ENCODE measurements at places on chromosomes 4 and X.

- no peak for DNase-seq
Observed at GRCh38 chrX:43121637-43122036, 343.7 kb upstream of the PPP1R2C start.

DNA sequence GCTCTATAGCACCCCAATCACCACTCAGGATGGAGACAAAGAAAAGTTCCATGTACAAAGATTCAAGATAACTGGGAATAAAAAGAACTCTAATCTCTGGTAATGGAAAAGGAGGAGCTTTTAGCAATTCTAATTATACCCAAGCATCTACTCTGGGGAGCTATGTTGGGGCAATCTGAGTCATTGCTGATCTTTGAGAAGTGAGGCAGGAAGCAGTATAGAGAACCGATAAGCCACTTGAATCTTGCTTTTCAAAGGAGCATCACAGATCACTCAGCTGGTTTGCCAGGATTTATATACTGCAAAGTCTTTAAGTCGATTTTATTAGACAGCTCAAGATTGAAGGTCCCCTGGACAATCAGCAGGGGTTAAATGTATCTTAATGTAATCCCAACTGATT is 220.0 kb downstream of the ENOX2 start:
- no peak for DNase-seq

DNA sequence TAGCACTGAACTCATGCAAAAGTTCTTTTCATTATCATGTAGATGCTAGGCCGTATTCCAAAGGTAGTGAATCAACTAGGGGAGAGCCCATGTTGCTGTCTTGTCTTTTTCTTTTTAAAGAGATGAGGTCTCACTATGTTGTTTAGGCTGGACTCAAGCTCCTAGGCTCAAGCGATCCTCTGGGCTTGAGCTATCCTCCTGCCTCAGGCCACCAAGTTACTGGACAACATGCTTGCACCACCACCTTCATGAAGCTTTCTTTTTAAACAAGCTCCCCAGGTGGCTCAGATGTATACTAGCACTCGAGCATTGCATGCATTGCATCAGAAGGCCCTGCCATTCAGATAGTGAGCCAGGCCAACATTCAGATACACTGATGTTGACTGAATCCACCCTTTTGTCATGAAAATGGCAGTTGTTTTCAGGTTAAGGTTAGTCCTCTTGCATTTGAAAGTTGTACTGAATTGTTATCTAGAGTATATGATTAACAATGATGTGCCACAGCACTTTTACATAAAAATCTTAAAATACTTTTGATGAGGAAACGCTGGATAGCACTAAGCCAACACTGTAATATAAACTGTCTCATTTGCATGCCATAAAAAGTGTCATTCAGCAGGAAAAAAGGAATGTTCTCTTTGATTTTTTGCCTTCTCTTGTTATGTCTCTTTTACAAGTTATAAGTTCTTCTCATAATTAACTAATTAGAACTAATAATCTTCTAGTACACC is 76.7 kb downstream of the FNIP2 start:
- DNase-seq = no peak

- DNase-seq = no peak
Observed at GRCh38 chr4:170270628-170271027, 180.9 kb upstream of the AADAT start.

- no peak for DNase-seq
Observed at GRCh38 chr4:74665346-74665745, 129.0 kb downstream of the BTC start.

GRCh38 chr4:31097999-31098398 is 377.8 kb downstream of the PCDH7 start:
- DNase-seq = no peak

DNA sequence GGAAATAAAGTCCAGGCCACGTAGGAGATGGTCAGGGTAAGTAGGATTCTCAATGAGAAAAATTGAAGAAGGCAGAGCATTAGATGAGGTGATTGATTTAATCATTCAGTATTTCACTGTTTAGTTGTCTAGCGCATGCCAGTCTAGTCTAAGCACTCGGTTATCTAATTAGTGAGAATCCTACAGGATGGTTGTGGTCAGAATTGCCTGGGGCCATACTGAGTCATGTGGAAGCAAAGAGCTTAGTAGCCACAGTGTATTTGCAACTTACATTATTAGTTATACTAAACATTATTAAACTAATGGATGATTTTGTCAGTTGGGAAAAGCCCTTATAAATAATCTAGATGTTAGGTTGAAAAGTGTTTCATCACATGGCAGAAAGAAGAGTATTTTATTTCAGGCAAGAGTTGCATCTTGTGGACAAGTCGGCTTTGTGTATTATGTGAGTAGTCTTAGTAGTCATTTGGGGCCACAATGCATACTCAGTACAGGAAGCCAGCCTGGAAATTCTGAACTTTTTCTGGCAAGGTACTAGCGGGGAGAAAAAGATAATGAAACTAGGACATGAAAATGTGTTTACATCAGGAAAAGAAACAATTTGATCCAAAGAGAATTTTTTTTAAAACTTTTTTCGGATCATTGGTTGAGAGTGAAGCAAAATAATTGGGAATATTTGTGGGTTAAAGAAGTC is 31.9 kb downstream of the CPEB2 start:
- DNase-seq = peak; percentile 48

DNA sequence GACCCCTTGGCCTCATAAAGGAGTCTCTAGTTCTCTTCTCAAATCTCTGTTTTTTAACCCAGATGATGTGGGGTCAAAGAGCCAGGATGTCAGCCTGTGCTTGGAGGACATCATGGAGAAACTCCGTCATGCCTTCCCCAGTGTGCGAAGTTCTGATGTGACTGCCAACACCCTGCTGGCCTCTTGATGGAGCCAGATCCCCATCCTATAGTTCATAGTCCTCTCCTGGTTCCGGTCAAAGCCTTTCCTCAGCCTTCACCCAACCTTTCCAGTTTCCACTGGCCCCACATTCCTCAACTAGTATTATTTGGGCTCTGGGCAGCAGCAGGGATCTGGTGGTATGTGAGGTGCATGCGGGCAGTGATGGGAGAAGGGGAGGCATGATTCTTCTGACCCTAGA is 30.7 kb downstream of the TAF7L start:
- DNase-seq = peak; percentile 14

DNA sequence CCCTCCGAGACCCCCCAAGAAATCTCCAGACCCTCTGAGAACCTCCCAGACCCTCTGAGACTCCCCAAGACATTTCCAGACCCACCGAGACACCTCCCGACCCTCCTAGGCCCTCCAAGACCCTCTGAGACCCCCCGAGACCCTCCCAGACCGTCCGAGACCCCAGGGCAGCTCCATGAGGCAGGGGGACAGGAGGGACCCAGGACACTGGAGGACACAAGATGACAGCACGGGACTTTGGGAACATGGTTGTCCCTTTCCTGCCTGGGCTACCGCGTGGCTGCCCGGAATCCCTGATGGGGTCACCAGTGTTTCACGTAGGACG is 10.3 kb downstream of the CTBP1 start:
- no peak for DNase-seq

DNA sequence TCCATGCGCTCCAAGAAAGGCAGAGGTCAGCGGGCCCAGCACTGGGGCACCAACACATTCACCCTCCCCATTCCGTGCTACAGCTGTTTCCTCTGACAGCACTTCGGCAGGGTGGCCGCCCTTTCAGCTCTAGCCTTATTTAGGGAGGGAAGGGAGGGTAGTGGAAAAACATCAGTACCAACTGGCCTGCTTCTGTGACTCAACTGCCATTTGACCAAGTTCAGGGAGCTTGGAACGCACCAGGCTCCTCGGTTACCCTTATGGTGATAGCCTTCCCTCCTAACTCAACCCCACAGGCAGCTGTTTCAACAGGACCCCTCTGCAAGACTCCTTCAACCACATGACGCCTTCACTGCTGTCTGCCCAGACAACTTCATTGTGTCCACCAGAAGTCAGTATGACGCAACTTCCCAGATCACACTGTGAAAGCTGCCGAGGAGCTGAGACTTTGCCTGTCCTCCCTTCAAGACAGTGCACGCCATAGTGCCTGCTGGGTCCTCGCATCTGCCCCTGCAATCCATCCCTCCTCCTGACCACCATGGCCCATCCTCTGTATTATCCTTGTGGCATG is 132.2 kb downstream of the AFAP1 start:
- no peak for DNase-seq

Data from COLO829 (cell line).